Ovary (tissue), 10 donors: ENCODE measurements at places on chromosomes 3 and 15. TPM values are rescaled to one million over a fixed set of nuclear protein-coding genes. Genes with fewer than 3 reads are reported as not detected.
A peak's percentile ranks its signal among the peaks of the same experiment; 100 is the strongest.

GRCh38 chr15:76073554-76073953 is 13.8 kb downstream of the TMEM266 start:
- DNase-seq, result no peak

Gene RLBP1
- not detected for polyA plus RNA-seq

GRCh38 chr3:181712226-181712552 is 464 bp downstream of the SOX2 start:
- DNase-seq, result no peak

DNA sequence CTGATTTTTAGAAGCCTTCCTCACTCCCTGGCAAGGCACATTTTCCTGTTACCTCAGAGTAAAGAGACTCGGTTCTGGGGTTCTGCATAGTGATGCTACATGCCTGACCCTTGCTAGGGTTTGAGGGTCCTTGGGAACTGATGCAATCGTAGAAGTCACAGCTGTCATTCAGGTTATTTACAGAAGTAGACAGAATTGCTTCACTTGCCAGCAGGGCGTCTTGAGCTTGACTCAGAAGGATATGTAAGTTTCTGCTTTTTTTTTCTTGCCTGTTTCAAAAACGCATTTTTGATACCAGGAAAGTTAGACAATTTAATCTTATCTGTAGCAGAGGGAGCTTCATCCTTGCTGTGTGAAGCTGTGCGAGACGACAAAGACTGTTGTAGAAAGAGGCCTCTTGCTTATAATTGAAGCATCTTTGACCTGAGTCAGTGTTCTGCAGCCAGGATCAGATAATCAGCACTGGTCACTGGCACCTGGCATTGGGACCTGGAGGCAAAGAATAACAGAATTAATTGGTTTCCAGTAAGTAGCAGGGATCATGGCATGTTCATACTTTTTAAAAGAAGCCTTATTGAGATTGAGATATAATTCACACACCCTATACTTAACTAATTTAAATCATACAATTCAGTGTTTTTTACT is 24.8 kb downstream of the CACNA1D start:
- no peak for DNase-seq

Gene ANKRD63
- polyA plus RNA-seq, result not detected

Gene EFHB
- polyA plus RNA-seq, result 0.69 TPM

GRCh38 chr15:62027263-62027565 is 33.0 kb downstream of the VPS13C start:
- DNase-seq, result no peak

Gene MGA
- 7.1 TPM for polyA plus RNA-seq

DNA sequence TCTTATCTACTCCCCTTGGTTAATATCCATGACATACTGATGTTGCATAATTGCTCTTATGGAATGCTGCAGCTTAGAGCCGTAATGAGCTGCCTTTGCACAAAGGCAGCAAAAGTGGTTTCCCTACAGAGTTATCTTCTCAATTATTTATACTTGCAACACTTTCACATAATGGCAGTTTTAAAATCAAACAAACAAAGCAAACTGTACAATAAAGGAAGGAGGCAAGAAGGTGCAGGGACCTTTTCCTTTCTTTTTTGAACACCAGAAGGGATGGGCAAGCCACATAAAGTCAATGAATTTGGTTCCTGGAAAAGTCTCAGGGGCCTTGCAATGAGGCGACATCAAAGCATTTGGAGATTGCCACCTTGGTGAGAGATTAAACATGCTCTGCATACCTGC is 188.0 kb downstream of the MEIS2 start:
- DNase-seq, result no peak

Gene IGSF10
- 27.4 TPM for polyA plus RNA-seq

- DNase-seq, result no peak
These were observed 101.2 kb downstream of the CHST2 start for GRCh38 chr3:143220741-143221140.

DNA sequence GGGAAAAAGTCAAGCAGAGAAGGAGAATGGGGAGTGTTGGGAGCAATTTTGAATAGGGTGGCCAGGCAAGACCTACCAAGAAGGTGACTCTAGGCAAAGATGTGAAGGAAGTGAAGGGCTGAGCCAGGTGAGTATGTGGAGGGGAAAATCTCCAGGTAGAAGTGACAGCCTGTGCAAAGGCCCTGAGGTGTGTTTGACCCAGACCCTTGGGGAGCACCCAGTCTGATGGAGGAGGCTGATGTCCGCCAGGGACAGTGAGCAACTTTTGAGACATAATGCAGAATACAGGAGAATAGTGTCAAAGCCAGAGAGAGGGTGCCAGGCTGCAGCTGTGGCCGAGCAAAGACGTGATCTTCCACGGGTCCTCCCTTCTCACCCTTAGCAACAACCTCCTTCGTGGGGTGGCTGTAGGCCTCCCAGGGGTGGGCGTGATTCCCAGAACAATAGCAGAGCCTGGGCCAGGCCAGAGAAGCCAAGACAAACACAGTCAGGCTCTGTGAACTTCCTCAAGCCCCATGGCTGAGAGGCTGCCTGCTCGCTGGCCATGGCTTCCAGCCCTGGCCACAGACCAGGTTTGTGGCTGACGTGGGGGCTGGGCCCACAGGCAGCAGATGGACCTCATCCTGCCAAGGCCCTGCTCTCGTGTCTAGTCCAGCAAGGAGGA is 58.1 kb downstream of the SLC6A6 start:
- DNase-seq, result peak; percentile 92

Gene UROC1
- polyA plus RNA-seq, result 0.06 TPM

GRCh38 chr15:100920516-100921135 is 1.5 kb downstream of the LRRK1 start:
- no peak for DNase-seq

- DNase-seq, result no peak
These were observed 883 bp downstream of the MAGEF1 start for GRCh38 chr3:184710870-184711492.

Gene DISP2
- 8.2 TPM for polyA plus RNA-seq

DNA sequence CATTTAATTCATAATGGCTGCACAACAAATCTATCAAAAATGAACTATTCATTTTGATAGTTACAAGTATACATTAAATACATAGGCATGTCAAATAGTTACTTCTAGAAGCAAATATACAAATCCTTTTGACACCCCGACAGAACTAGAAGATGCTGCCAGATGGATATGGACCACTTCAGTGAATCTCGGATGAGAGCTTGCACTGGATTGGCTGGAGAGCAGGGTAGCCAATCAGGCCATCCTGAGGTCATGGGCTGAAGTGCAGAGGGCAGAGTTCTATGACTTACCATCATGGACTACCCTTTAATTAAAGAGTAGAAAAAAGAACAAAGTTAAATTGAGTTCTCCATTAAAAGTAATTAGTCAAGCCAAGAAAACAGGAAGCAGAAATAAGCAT is 8.3 kb downstream of the CCNL1 start:
- no peak for DNase-seq

Gene CD86
- 0.85 TPM for polyA plus RNA-seq

- no peak for DNase-seq
These were observed 25.9 kb upstream of the UACA start for GRCh38 chr15:70789213-70789612.

DNA sequence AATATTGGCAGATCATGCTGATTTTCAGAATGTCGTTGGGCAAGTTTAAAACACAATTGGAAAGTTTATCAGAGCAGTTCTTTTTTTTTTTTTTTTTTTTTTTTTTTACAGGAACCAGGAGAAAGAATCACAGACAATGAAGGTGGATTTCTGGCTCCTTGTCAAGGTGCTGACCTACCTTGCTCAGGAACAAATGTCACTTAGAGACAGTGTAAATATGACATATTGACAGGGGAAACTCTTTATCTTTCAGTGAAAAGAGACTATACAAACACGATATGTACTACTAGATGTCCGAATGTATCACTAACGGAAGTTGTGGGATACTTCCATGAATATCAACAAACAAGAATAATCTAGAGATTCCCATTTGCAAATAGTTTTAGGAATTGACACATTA is 237.3 kb downstream of the FMN1 start:
- no peak for DNase-seq

DNA sequence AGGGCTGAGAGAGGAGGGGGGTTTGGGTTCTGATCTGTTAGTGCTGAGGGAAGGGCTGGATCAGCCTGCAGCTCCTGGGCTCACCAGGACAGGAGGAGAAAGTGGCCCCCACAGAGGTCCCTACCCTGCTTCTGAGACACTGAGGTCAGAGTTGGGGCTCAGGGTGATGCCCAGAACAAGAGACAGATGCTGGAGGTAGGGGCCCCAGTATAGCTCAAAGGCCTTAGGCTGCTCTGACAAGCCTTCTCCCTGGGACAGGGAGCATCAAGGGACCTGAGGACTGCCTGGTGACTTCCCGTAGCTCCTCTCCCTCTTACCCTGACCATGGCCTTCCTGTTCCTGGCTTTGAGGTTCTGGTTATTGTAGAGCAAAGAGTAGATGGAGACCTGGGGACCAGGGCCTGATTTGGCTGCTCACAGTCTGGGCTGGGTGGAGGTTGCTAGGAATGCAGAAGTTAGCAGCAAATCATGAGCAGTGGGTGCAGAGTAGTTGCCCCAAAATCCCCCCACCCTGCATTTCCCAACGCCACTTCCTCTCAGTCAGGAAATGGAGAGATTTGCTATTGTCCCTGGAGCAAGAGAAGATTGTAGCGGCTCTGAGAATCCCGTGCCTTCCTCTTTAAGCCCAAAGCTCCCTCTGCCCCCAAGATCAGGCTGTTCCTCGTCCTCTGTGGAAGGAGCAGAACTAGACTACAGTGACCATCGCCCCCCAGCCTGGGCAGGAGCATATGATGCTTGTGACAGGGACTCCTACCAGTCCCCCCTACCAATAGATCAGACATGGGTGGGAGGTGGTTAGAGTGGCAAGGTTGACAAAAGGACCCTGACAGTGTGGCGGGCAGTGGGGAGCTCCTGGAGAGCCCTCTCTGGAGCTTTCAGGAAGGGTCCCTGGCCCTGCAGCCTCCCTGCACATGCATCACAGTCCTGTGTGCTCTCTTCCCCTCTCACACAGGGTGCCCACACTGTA is 47.4 kb upstream of the SEC22A start:
- DNase-seq, result peak; percentile 14

- no peak for DNase-seq
These were observed 107.0 kb downstream of the TCF12 start for GRCh38 chr15:57025264-57025926.

- no peak for DNase-seq
These were observed 12.5 kb downstream of the LPP start for GRCh38 chr3:188166441-188166840.

DNA sequence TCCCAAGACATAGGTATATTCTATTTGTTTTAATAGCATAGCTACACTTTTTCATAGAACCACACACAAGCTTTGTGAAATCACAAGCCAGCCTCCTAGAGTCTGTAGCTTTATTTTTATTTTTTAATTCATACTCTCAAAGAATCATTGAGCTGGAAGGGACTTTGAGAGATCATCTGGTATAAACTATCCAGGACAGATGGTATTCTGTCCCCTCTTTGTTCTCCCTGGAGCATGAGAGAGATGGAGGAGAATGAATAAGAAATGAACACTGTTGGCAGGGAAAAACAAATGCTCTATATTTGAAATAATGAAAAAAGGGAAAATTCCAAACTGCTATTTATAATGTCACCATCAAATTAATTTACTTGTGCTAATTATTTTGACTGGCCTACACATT is 338.7 kb upstream of the IL12A start:
- DNase-seq, result no peak

Gene SNTN
- not detected for polyA plus RNA-seq

Gene NUDT16
- polyA plus RNA-seq, result 36.1 TPM

Gene GHRL
- 0.23 TPM for polyA plus RNA-seq
